ENCODE measurements at places on chromosomes 2 and 18.

DNA sequence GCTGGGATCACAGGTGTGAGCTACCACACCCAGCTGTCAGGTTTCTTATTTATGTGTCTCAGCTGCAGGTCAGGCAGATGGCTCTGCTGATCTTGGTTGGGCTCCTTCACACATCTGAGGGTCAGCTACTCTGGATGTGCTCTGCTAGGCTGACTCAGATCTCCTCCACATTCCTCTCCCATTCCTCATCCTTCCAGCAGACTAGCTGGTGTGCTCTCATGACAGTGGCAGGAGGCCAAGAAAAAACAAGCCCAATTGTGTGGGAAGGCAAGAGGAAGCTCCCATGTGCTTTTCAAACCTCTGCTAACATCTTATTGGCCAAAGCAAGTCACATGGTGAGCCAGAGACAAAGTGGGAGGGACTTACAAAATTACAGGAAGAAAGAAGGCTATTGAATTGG, 11.7 kb upstream of the MSH6 start:
- no peak for DNase-seq

- no peak for DNase-seq
These were observed 1021.3 kb upstream of the GYPC start for GRCh38 chr2:125634662-125635061.

- DNase-seq = no peak
These were observed 14.7 kb downstream of the DAW1 start for GRCh38 chr2:227886149-227886548.

- DNase-seq = no peak
These were observed 39.5 kb upstream of the SLC14A1 start for GRCh38 chr18:45684341-45685115.

DNA sequence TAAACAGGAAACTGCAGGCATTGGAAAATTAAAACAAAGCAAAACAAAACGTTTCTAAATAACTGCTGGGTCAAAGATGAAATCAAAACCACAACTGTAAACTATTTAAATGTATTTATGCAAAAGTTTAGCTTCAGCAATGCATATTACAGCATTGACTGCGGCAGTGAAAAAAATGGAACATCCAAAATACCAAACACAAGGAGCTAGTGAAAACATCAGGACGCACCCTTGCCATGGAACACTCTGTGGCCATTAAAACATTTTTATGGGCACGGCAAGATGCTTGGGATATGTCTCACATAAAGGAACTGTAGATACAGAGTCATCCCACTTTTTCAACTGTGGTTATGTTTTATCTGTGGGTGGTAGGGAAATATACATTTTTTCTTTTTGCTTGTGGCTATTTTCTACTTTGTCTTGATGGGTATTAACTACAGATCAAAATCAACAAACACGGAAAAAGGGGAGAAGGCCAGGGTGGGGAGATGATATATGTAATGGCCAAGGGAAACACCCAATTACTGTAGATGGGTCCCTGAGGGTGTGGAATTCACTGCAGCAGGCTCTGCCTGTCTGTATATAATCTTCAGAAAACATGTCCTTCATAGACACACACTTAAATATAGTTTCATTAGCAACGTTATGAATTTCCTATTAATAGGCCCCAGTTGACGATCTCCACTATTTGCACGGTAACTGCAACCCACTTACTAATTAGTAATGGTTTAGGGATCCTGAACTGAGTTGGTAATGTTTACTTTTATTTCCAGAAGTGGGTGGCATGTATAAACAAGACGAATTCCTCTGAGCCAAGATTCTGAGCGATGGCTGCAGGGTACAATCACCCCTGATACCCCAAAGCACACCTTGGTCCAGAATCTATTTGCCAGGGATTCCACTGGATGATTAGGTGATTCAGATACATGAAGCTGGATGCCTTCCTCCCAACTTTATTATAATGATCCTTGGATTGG, 110.5 kb downstream of the ACKR3 start:
- DNase-seq = no peak

GRCh38 chr2:174996622-174997021, 8.6 kb downstream of the CHN1 start:
- no peak for DNase-seq

DNA sequence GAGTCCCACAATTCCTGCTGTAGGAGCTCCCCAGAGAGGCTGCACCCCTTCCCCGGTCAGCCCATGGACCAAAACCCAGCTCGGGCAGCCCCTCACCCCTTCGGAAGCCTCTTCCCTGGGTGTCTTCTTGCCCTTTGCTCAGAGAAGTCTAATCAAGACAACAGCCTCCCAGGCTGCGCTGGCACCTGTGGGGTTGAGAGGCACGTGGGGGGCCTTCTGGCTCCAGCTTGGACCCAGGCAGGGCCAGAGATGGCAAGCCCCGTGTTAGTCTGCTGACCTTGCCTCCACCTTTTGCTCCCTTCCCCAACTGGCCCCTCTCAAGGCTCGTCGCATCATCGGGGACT, 10.4 kb downstream of the SLC4A3 start:
- DNase-seq = no peak

DNA sequence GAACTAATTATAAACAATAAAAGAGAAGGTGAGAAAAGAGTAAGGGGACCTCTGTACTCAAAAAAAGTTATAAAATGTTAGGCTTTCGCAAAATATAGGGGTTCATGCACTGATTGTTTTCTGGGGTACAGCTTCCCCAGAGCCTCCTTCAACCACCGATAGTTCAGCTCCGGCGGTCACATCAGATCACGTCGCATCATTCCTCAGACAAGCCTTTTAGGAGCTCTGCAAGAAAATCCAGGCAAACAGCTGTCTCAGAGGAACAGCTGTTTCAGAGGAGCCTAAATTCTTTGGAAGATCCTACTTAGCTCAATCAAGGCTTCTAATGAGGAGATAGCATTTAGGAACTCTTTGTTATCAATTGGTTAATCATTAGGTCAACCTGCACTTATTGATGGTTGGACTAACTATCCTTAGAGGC, 78.7 kb downstream of the MYCN start:
- no peak for DNase-seq

GRCh38 chr18:67385455-67385854, 131.1 kb downstream of the DSEL start:
- no peak for DNase-seq

GRCh38 chr2:136497709-136498108, 267.6 kb upstream of the THSD7B start:
- DNase-seq = no peak

DNA sequence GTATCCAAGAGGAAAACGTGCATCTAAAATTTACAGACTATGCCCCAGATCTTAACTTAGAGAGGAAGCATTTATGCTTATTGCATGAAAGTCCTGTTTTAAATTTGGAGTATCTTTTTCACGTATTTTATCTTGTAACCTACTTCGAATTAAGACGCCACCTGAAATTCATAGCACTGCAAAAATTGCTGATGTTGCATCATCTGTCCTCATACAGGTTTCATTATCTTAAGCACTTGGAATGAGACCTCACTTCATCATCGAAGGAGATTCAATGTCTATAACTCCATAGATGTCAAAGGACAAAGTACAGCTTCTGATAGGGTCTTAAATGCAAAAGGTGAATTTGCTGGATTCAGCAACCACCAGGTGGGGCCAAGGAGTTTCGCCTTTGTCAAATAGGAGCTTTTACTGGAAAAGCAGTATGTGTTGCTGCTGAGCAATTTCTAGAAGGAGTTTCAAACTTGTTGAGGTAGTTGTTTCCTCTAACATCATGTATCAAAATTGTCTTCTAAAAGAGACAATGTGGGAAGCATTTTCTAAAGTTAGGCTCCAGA, 106.4 kb upstream of the CCDC85A start:
- DNase-seq = no peak

GRCh38 chr2:234521536-234521935, 24.7 kb upstream of the ARL4C start:
- DNase-seq = no peak

DNA sequence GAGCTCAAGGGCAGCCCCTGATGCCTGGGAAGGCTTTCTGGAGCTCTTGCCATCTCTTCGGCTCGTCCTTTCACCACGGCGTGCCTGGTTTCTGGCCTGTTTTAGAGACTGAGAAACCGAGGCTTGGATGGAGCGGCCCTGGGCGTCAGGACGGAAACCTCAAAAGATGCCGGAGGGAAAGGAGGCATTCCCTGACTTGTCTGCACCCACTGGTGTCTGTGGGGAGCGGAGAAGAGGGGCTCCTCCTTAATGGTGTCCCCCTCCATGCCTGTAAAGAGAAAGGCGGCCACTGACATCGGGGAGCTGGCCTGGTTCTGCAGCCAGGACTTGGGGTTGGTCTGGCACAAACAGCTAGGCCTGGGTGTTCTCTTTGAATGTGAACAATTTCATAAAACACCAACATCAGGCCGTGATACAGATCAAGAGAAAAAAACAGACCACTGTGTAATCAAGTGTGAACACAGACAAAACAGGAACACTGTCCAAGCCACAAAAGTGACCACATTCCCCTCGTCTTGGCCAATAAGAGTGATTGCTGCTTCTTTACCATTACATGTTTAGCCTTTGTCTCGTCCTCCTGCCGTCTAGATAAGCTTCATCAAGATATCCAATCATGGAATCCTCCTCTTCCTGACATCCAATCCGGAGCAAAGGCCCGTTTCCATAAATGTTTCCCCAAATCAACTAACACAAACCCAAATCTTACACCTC, 633 bp upstream of the ILKAP start:
- no peak for DNase-seq

DNA sequence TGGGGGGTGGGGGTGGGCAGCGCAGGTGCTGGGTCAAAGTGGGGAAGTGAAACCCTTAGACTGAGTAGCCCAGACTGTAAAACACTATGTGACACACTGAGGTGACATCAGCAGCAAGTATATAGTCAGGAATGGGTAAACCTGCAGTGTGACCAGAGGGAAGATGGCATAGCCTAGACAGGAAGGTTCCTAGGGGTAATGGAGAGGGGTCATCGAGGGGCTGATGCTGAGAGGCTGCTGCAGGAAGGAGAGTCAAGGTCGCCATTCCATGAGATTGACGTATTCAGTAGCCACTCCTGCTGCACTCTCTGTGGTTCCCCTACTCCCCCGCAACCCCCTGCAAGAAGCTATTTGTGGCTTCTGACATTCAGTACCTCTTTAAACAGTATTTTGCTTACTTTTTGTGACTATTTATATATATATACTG, 111.7 kb downstream of the CHST9 start:
- DNase-seq = no peak

DNA sequence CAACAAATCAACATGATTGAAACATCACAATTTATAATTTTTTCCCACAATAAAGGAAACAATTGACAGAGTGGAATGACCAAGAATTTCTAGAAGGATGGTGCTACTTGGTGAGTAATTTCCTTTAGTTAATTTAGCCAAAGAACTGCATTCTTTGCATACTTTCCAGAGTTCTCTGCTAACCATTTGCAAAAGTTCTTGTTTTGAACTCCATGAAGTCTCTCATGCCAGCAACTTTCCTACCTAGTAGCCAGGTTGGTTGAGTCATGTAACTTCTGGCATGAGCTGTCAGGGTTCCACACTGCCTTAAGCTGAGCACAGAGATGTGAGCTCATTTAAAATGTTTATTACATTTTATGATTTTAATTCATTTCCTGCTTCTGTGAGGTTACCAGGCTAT, 539.6 kb downstream of the PID1 start:
- DNase-seq = no peak

DNA sequence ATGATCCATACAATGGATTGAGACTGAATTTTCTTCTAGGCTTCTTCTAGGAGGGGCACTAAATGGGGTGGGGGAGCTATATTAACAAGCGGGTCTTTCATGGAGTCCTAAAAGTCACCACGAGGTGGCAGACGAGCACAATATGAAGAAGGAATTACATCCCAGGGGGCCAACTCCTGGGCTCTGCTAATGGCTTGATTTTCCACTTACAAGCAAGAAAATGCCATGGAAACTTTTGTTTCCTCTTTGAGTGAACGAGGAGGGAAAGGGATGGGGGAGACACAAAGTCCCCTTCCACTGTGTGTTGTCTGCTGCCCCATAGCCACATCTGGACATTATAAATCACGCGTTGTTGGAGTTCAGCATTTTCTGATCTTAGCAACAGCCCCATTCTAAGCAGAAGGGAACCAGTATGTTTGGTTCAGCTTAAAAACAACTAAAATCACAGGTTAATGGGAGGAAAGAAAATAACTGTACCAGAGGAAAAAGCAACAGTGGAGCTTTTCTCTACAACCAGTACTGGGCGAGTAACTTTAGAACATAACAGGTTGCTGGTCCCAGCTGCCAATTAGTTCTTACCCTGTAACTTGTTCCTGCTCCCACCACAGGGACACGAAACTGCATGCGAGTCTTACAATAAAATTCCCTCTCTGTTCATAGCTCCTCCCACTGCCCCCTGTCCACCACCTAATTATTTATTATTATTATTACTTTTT, 285.0 kb upstream of the PARD3B start:
- no peak for DNase-seq

DNA sequence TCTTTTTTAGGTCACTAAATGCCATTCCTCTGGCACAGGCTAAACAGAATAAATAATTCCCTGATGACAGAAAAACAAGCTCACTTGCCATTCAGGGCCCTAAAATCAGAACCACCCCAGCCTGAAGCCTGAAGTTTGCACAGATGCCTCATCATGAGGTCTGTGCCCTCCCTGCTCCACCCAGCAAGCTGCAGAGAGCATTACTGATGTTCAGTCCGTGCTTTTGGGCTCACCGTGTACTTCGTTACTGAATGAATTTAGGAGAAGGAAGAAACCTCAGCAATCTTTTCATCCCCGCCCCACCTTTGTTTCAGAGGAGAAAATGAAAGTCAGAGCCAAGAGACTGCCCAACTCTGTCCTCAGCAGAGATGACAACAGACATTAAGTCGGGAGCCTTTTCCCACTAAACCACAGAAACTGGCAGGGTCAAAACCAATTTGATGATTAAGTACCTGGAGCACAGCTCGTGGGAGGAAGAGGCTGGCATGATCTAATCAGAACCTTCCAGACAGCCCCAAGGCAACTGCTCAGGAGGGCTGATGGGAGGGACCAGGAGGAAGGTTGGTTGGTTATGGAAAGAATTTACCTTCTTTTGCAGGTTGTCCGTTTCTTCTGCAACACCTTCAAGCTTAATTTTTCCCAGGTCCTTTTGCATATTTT, 122.7 kb downstream of the LAMA1 start:
- no peak for DNase-seq

- no peak for DNase-seq
These were observed 64.5 kb downstream of the BOD1L2 start for GRCh38 chr18:57211412-57211750.

DNA sequence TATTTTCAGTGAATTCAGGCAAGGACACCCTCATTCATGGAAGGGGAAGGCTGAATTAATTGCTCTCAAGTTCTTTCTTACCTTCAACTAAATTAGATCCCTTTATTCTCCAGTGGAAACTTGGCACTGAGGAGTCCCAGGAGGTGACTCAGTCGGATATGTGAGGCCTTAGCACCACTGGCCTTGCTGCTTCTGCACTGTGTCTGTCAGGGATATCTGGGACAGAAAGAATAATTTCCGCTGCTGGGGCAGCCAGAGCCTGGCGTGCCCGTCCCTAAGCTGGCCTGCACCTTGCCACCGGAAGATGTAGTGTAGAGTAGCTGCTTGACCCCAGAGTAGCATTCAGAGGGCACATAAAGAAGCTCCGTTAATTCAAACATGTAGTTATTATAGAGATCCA, 53.4 kb downstream of the LIMS1 start:
- DNase-seq = no peak

DNA sequence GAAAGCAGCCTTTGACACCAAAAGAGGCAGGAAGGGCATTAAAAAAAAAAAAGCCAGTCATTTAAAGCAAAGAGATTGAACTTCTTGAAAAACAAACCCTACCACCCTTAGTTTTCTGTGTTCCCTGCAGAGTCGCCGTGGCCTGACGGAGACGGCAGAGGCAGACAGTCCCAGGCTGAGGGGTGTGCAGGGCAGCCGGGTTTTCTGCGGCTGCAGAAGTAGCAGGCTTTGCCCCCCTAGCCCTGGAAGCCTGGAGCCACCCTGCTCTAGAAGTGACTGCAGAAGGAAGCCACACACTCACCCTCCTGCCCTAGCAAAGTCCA, 2.8 kb downstream of the INPP5D start:
- DNase-seq = no peak

Data from stimulated activated CD8-positive, alpha-beta memory T cell treated with anti-CD3 and anti-CD28 coated beads, Interleukin-2, amount 100 ng/mL, for 48 hours (primary cell).